ENCODE measurements at places on chromosomes 3 and 15. TPM values are rescaled to one million over a fixed set of nuclear protein-coding genes. Genes with fewer than 3 reads are reported as not detected.
A peak's percentile ranks its signal among the peaks of the same experiment; 100 is the strongest.

CAPN7 gene
- total RNA-seq = 44.9 TPM

DNA sequence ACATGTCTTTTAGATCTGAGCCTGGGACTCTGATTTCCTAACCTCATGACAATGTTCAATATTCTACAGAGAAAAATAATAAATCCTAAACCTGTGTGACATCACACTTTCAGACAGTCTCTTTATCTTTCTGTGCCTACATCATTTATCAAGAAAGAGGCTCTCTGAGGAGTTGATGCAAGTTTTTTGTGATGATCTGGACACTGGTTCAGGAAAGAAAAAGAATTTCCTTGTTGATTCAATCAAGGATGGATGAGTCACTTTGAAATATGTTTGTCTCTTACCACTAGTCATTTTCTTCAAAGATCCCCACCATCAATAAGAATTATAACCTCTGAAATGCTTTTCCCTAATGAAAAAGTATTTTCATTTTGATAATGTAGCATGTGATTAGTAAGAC, 404.6 kb downstream of the WDR72 start:
- no peak for DNase-seq

GRCh38 chr3:14366248-14366647, 36.2 kb upstream of the SLC6A6 start:
- no peak for DNase-seq

DNA sequence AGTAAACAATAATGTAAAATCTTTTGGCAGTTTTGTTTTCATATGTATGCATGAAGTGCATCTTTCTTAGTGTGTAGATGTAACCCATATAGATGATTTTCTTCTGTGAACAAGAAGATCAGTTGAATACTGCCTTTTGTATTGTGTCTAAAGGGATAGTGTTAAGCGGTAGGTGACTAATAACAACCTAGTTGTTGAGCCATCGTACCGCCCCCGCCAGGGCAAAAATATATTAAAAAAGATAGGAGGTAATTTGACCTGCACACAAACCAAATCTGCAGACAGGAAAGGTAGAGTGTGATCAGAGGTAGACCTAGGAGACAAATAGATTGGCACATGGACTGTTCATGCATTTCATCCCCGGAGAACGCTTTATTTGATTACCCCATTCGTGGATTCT, 3.3 kb upstream of the GMNC start:
- DNase-seq = no peak

DNA sequence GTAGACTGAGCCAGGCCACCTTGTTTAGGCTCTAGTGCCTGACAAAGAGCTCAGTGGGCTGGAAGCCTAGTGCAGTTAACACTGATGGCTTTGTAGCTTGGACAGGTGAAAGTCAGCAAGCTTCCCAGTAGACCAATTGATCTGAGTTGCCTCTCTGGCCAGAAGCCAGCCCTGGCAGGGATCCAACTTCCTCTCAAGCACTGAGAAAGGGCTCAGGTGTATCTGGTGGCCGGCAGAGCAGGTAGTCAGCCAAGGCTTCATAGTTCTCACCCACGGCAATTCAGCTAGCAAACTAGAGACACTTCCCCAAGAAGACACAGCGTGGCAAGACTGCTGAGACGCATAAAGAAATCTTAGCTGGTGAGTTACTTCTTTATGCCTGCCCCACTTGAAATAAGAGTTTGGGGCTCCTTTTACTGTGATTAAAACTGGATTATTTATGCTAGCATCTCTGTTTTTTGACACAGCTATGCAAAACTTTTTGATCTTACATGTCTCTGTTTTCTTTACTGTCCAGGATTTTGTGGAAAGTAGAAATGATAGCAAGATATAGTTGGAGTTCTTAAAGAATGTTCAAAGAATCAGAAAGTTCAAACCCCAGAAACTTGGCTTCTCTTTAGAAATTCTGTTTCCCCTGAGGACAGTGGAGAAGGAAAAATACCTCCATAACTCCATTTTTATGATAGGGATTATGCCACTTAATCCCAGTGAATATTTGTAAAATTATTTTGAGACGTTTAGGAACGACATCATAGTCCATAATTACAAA, 8.4 kb upstream of the CA12 start:
- DNase-seq = peak; percentile 10

- DNase-seq = peak; percentile 13
These were observed 86.6 kb downstream of the GPR156 start for GRCh38 chr3:120198305-120198878.

DNA sequence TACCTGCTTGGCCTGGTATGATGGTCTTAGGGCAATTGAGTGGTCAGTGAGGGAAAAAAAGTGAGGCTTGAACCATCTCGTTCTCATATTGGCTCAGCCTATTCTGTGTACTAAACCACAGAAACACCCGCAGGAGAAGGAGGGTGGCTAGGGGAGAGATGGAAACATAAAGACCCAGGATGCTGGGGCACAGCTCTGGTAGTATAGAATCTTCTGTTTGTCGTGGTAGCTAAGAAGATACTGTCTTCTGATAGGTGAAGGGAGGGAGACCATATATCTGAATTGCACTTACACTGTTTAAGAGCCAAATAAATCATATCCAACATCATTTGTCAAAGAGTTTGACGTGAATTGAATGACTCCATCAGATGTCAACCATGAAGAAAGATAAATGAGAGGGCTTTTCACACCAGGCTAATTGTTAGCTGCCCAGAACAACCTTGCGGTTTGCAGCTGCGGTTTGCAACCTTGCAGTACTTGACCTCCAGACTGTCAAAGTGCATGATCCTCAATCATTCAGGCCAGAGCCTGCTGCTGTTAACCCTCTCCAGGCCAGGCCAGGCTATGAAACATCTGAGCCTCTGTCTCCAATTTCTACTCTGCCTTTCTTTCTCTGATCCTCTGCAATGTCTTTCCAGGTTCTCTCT, 40.9 kb upstream of the PIK3R4 start:
- DNase-seq = no peak

GOLGA6L10 gene
- total RNA-seq = 0.49 TPM

GRCh38 chr3:152243721-152244516, 24.8 kb upstream of the MBNL1 start:
- DNase-seq = peak; percentile 64

GOLGA8S gene
- 0.09 TPM for total RNA-seq

FAM43A gene
- 7.5 TPM for total RNA-seq
